T-helper 9 cell (primary cell): ENCODE measurements at places on chromosomes 4 and X.
A peak's percentile ranks its signal among the peaks of the same experiment; 100 is the strongest.

DNA sequence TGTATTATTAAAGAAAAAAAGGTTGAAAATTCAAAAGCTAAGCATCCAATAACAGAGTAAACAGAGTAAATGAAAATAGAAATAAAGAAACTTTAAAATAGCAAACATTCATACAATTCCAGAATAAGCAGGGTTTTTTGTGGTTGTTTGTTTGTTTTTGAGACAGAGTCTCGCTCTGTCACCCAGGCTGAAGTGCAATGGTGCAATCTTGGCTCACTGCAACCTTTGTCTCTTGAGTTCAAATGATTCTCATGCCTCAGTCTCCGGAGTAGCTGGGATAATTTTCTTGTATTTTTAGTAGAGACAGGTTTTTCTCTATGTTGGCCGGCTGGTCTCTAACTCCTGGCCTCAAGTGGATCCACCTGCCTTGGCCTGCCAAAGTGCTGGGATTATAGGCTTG is 6.6 kb upstream of the THOC2 start:
- DNase-seq: no peak

DNA sequence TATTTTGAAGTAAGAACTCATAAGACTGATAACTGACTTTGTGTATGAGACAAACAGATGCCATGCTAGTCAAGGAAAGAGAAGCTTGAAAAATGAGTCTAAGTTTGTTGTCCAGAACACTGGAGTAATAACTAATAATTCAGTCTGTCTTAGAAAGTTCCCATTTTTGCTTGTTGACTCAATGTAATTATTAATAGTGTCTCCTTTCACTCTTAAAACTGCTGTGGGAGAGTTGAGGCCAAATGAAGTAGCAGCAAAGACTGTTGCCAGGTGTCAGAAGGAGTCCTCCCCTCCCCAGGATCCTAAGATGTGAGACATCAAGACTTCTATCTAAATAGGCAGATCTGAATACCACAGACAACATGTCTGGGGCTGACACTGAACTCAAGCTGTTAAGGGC is 20.8 kb upstream of the FAM13A start:
- no peak for DNase-seq

- DNase-seq: no peak
These were observed 311.4 kb downstream of the MAPK10 start for GRCh38 chr4:86048426-86048825.

GRCh38 chr4:71184195-71184781 is 154.5 kb upstream of the SLC4A4 start:
- DNase-seq: peak; percentile 10
